Activated CD4-positive, CD25-positive, alpha-beta regulatory T cell treated with anti-CD3 and anti-CD28 coated beads, Interleukin-2, amount 50 U/mL, for 16 hours (primary cell): ENCODE measurements at places on chromosomes 16 and 17.
A peak's percentile ranks its signal among the peaks of the same experiment; 100 is the strongest.

GRCh38 chr17:17129466-17129865 is 76.7 kb downstream of the PLD6 start:
- no peak for DNase-seq

GRCh38 chr16:19472482-19472881 is 49.4 kb downstream of the GDE1 start:
- DNase-seq = no peak

DNA sequence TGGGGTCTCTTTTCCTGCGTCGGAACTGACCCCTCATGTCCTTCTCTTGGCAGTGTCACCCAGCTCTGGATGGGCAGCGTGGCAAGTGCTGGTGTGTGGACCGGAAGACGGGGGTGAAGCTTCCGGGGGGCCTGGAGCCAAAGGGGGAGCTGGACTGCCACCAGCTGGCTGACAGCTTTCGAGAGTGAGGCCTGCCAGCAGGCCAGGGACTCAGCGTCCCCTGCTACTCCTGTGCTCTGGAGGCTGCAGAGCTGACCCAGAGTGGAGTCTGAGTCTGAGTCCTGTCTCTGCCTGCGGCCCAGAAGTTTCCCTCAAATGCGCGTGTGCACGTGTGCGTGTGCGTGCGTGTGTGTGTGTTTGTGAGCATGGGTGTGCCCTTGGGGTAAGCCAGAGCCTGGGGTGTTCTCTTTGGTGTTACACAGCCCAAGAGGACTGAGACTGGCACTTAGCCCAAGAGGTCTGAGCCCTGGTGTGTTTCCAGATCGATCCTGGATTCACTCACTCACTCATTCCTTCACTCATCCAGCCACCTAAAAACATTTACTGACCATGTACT is 13.2 kb downstream of the IGFBP4 start:
- no peak for DNase-seq

GRCh38 chr17:7308625-7309433 is 1.4 kb downstream of the EIF5A start:
- peak; percentile 75 for DNase-seq

GRCh38 chr16:5228369-5228768 is 130.8 kb upstream of the EEF2KMT start:
- no peak for DNase-seq

GRCh38 chr17:152860-153420 is 15.6 kb downstream of the SCGB1C2 start:
- DNase-seq = no peak
